Prostate gland (tissue), 2 donors: ENCODE measurements at places on chromosomes 2 and 18.

- DNase-seq, result no peak
- H3K4me3 ChIP-seq, result no peak overlapping the region
- H3K27ac ChIP-seq, result no peak overlapping the region
- no peaks in the 10 kb centered on the region for H3K27me3 ChIP-seq
- no peaks in the 10 kb centered on the region for H3K4me1 ChIP-seq
- H3K36me3 ChIP-seq, result no peaks in the 10 kb centered on the region
These were observed 236.5 kb downstream of the TPGS2 start for GRCh38 chr18:36592282-36592681.

- DNase-seq, result no peak
- no peak overlapping the region for H3K4me3 ChIP-seq
- H3K27ac ChIP-seq, result no peak overlapping the region
- H3K36me3 ChIP-seq, result no peaks in the 10 kb centered on the region
These were observed 54.2 kb upstream of the CTDP1 start for GRCh38 chr18:79625195-79625923.

DNA sequence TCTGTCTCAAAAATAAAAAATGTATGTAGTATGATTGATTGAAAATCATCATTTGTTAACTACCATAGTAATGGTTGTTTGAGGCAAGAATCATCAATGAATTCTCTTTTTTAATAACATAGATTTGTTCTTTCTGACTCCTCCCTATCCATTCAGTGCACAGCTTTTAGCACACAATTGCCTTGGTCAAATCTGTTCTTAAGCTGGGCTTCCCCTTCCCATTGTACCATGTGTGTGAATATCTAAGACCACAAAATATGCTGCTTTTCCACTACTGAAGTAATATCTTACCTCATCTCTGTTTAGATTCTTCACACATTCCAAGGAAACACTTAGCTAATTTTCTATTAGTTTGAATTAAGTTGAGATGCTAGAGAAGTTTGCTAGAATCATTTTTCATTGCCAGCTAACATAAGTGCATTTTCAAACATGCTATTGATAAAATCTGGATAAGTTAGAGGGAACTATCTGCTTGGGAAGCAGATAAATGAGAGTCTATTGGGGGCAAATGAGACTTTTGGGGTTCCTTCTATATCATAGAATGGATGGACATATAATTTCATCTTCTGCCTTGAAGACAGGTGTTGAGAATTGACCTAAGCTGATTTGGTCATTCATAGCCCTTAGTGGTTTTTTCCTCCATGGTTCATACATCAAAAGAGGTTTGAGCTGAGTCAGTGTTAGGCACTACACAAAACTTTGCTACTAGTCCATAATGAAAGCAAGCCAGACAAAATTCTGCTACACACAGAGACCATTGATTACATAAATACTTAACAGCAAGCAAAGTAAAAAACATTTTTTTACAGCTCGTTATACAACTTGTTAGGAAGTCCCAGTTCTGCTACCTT, 231.9 kb downstream of the PLCL1 start:
- H3K36me3 ChIP-seq, result no peaks in the 10 kb centered on the region
- H3K4me3 ChIP-seq, result no peak overlapping the region
- no peaks in the 10 kb centered on the region for H3K4me1 ChIP-seq
- no peak for DNase-seq
- no peak overlapping the region for H3K27ac ChIP-seq
- H3K27me3 ChIP-seq, result no peaks in the 10 kb centered on the region

- H3K27me3 ChIP-seq, result no peaks in the 10 kb centered on the region
- no peak overlapping the region for H3K4me3 ChIP-seq
- H3K27ac ChIP-seq, result no peak overlapping the region
- no peaks in the 10 kb centered on the region for H3K36me3 ChIP-seq
These were observed 112.2 kb downstream of the CPO start for GRCh38 chr2:207051385-207051965.

DNA sequence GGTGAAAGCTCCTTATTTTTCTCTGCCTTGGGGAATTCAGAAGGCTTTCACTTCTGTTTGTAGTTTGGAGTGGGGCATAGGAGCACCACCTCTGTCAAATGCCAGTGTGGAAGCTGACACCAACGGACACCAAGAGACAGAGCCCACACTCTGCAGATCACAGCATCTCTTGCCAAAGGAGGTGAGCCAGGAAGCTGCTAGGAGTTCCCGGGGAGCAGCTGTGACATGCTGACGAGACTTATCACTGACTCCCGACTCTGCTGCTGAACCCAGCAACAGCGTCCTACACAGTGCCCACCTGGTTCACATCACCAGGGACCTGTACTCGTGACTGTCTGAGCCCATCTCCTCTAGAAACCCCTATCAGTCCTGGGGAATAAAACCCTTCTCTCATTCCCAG, 8.1 kb downstream of the TEX51 start:
- H3K4me1 ChIP-seq, result no peaks in the 10 kb centered on the region
- no peaks in the 10 kb centered on the region for H3K27me3 ChIP-seq
- H3K36me3 ChIP-seq, result no peaks in the 10 kb centered on the region
- DNase-seq, result no peak
- no peak overlapping the region for H3K4me3 ChIP-seq

GRCh38 chr2:99754210-99754609, 264.4 kb upstream of the REV1 start:
- no peak overlapping the region for H3K27ac ChIP-seq
- peaks cover 3% of the 10 kb centered on the region for H3K4me1 ChIP-seq
- H3K27me3 ChIP-seq, result no peaks in the 10 kb centered on the region
- DNase-seq, result no peak

DNA sequence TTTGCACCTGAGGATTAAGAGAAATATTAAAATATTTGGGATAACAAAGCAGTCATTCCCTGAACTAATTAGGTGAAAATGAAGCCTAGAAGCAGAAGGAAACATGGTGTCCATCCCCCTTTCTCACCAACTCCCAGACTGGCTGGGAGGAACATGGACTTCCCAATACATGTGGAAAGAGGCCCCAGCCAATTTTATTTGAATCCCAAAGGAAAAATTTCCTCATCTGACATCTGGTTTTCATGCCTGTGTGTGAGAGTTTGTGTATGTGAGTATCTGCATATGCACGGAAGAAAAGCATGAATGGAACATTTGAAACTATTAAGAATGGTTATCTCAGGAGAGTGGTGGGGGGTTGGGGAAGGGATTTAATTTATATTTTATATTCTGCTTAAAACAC, 84.3 kb downstream of the COPS8 start:
- no peaks in the 10 kb centered on the region for H3K36me3 ChIP-seq
- no peak for DNase-seq
- no peak overlapping the region for H3K27ac ChIP-seq

DNA sequence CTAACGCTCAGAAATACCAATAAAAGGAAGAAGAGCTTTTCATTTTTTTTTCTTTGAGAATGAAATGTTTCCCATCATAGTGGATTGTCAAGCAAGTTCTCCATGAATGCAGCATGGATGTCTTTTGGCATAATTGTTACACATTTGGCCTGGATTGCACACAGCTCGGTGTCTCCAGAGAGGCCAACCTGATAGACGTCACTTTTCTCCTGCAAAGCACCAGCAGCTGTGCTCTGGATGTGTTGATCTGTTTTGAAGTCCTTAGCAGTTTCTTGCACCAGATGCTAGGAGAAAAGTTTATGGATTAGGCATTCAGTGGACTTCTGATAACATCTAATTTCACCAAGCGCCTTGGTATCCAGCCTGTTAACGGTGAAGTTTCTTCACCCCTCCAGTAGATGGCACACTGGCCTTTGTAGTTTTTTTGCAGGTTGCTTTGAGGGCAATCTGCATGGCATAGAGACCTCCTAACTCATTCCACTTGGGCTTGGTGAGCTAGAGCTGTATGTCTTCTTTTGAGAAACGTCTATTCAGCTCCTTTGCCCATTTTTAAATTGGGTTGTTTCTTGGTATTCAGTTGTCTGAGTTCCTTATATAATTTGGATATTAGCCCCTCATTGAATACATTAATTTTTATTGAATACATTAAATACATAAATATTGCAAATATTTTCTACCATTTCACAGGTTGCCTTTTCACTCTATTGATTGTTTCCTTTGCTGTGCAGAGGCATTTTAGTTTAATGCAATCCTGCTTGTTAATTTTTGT, 59.7 kb downstream of the PTH2R start:
- H3K36me3 ChIP-seq, result no peaks in the 10 kb centered on the region
- no peak overlapping the region for H3K27ac ChIP-seq
- H3K27me3 ChIP-seq, result no peaks in the 10 kb centered on the region
- H3K4me1 ChIP-seq, result no peaks in the 10 kb centered on the region

DNA sequence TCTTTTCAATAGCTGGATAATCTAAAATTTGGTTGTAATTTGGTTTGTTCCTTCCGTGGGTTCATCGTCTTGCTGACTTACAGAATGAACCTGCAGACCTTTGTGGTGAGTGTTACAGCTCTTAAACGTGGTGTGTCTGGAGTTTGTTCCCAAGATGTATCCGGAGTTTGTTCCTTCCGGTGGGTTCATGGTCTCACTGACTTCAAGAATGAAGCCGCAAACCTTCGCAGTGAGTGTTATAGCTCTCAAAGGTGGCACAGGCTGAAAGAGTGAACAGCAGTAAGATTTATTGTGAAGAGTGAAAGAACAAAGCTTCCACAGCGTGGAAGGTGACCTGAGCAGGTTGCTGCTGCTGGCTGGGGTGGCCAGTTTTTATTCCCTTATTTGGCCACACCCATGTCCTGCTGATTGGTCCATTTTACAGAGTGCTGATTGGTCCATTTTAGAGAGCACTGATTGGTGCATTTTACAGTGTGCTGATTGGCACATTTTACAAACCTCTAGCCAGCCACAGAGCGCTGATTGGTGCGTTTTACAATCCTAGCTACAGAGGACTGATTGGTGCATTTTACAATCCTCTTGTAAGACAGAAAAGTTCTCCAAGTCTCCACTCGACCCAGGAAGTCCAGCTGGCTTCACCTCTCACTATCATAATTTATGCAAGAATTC, 16.6 kb downstream of the RALB start:
- no peak for DNase-seq
- H3K27ac ChIP-seq, result no peak overlapping the region
- no peak overlapping the region for H3K4me3 ChIP-seq

- no peaks in the 10 kb centered on the region for H3K27me3 ChIP-seq
- no peak overlapping the region for H3K4me3 ChIP-seq
- H3K36me3 ChIP-seq, result no peaks in the 10 kb centered on the region
- no peak for DNase-seq
- no peak overlapping the region for H3K27ac ChIP-seq
- no peaks in the 10 kb centered on the region for H3K4me1 ChIP-seq
These were observed 16.7 kb upstream of the GTF2A1L start for GRCh38 chr2:48600917-48601316.

DNA sequence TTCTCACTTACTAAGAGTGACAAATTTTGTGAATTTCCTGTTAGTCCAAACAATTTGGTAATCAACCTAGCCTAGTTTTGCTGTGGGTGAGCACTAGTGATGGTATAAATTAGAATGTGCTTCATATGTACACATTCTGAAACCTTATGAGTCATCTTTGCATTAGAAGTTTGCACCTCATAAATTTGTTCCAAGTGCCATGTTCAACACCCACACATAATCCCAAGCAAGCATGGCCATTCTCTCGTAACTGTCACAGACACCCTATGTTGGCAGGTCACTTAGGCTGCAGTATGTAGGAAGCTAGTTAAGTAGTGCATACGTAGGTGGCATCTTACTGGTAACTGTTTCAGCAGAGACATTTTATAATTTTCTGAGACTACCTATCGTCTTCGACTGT, 46.9 kb downstream of the NAB1 start:
- no peaks in the 10 kb centered on the region for H3K4me1 ChIP-seq
- no peaks in the 10 kb centered on the region for H3K27me3 ChIP-seq
- no peak for DNase-seq
- H3K4me3 ChIP-seq, result no peak overlapping the region
- H3K27ac ChIP-seq, result no peak overlapping the region

GRCh38 chr2:28613633-28614501, 118.0 kb downstream of the PLB1 start:
- H3K27ac ChIP-seq, result peak overlapping the region; percentile 49
- H3K4me3 ChIP-seq, result no peak overlapping the region
- peaks cover 7% of the 10 kb centered on the region for H3K4me1 ChIP-seq
- no peak for DNase-seq
- no peaks in the 10 kb centered on the region for H3K27me3 ChIP-seq

- DNase-seq, result no peak
- no peak overlapping the region for H3K4me3 ChIP-seq
- no peaks in the 10 kb centered on the region for H3K4me1 ChIP-seq
- no peaks in the 10 kb centered on the region for H3K27me3 ChIP-seq
- H3K27ac ChIP-seq, result no peak overlapping the region
These were observed 50.1 kb downstream of the ST3GAL5 start for GRCh38 chr2:85838641-85839040.

DNA sequence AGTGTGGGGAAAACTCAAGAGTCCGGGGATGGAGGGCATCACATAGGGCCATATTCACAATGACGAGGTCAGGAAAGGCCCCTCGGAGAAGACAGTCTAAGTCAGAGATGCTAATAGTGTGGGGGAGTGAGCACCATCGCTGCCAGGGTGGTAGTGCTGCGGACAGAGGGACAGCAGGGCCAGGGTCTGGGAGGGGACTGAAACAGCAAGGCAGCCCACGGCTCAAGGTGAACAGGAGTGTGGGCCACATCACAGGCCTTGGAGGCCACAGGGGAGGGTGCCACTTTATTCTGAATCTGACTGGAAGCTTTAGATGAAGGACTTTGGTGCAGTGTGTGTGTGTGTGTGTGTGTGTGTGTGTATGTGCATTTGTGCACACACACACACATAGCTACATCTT, 130.9 kb upstream of the GLI2 start:
- no peaks in the 10 kb centered on the region for H3K27me3 ChIP-seq
- DNase-seq, result no peak
- no peaks in the 10 kb centered on the region for H3K36me3 ChIP-seq
- H3K4me1 ChIP-seq, result no peaks in the 10 kb centered on the region

- H3K4me1 ChIP-seq, result peaks cover 14% of the 10 kb centered on the region
- no peak for DNase-seq
- H3K27me3 ChIP-seq, result no peaks in the 10 kb centered on the region
- no peak overlapping the region for H3K4me3 ChIP-seq
- H3K27ac ChIP-seq, result peak overlapping the region; percentile 13
These were observed 337.2 kb upstream of the SLC39A10 start for GRCh38 chr2:195319548-195320412.

DNA sequence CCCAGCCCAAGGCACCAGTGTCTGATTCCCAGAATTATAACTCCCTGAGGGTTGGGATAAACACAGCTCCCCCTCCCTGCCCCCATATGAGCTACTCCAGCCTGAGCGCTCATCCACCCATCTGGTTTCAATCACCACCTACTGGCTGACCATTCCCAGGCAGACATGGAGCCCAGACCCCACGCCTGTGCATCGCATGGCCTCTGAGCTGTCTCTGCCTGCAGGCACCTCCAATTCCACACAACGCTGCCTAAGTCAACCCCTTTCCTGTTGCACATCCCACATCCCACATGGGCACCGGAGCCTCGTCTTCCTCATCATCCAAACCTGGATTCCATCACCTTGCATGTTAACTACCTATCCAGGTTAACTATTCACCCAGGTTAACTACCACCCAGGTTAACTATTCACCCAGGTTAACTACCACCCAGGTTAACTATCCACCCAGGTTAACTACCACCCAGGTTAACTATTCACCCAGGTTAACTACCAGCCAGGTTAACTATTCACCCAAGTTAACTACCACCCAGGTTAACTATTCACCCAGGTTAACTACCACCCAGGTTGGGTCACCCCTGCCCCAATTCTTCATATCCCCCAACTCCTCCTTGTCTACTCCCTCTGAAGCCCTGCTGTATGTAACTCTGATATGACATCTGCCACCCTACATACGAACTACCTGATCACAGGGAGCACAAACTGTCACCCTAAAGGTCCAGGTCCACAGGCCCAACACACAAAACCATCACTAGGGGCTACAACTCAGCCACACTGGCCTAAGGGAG, 47.8 kb downstream of the TEX51 start:
- no peaks in the 10 kb centered on the region for H3K4me1 ChIP-seq
- no peaks in the 10 kb centered on the region for H3K36me3 ChIP-seq
